ENCODE measurements at places on chromosomes 6 and 20.

GRCh38 chr6:170093658-170094596 lies 197.0 kb downstream of the DLL1 start:
- DNase-seq: peak; percentile 21

GRCh38 chr20:8414586-8415274 lies 282.7 kb downstream of the PLCB1 start:
- DNase-seq: no peak

DNA sequence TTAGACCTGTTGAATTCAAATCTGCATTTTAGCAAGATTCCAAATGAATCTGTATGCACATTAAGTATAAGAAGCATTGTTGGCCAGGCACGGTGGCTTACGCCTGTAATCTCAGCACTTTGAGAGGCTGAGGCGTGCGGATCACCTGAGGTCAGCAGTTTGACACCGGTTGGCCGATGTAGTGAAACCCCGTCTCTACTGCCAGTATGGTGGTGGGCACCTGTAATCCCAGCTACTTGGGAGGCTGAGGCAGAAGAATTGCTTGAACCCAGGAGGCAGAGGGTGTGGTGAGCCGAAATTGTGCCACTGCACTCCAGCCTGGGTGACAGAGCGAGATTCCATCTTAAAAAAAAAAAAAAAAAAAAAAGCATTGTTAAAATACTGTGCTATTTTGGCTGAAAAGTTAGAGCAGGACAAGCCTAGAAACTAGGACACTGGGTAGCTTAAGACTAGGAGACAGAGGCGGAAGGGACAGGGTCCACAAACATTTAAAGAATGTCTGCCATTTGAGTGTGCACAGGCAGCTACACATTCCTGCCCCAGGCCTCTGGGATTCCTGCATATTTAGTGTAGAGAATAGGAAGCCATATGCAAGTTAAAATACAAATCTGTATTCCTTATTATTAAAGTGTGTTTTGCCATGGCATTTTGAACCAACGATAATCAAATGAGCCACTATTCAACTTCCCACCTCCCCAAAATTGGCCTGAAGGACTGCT lies 45.1 kb upstream of the EEF1A1 start:
- no peak for DNase-seq

- peak; percentile 60 for DNase-seq
These were observed 631 bp downstream of the PLCB1 start for GRCh38 chr20:8132484-8133309.

GRCh38 chr20:38602185-38602581 lies 574 bp downstream of the ARHGAP40 start:
- DNase-seq: no peak

- DNase-seq: no peak
These were observed 49.2 kb downstream of the SESN1 start for GRCh38 chr6:109045493-109045892.

DNA sequence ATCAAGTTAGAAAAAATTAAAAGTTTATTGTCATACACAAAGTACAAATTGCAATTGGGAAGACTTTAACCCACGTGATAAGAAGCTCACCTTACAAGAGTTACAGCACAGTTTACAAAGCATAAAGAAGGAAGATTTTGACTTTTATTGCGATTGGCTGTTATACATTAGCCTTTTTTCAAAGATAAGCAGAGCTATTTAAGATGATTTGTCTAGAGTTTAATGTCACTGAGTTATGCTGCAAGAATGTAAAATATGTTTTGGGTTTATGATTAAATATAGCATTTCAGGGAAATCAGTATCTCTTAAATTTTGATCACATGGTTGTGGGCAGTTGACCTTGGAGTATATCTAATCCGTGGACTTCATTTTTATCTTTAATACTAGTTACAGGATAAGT lies 664.2 kb upstream of the PTCHD4 start:
- DNase-seq: no peak

DNA sequence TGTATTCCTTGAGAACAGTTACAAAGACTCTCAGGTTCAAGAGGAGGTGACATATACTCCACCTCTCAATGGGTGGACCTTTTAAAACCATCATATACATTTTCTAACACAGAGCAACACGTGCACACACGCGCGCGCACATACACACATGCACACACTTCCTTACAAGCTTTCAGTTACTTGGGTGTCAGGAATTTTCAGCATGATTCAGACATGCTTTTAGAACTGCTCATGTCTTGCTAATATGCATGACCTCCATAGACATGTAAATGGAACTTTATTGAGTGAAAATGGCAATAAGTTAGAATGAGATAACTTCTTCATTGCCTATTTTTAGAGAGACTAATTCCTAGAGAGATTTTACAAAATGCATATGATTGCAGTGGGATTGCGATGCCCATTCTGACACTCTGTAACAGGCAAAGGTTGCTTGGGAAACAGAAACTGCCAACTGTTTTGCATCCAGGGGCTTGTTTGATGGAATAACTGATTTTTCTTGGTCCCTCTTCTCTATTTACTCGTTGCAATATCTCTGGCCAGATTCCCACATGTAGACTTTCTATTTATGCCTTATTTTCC lies 531.4 kb upstream of the RNF217 start:
- DNase-seq: no peak

DNA sequence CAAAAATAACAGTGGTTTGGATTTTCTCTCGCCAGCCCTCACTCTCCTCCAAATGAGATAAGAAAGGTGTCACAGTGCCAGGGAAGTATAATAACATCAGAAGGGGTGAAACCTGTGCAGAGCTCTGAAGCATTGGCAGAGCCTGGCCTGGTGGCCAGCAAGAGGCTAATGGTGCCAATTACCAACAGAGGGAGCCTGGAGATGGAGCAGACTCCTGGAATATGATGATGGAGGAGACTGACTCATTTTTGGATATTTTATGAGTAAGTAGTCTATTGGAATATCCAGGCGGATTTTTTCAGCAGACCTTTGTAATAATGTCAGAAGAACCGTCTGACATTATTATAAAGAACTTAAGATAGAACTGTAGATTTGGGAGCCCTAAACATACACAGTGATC lies 442.6 kb upstream of the MARCKS start:
- DNase-seq: peak; percentile 36

- DNase-seq: no peak
These were observed 107.1 kb downstream of the TSHZ2 start for GRCh38 chr20:53079261-53079691.

GRCh38 chr6:136968837-136969236 lies 46.7 kb downstream of the SLC35D3 start:
- DNase-seq: peak; percentile 88
